ENCODE measurements at places on chromosomes 1 and 21.
A peak's percentile ranks its signal among the peaks of the same experiment; 100 is the strongest.

- no peak for DNase-seq
Observed at GRCh38 chr1:44803312-44804095, 3.3 kb downstream of the PLK3 start.

GRCh38 chr21:33750017-33750416, 107.7 kb downstream of the ITSN1 start:
- no peak for DNase-seq

DNA sequence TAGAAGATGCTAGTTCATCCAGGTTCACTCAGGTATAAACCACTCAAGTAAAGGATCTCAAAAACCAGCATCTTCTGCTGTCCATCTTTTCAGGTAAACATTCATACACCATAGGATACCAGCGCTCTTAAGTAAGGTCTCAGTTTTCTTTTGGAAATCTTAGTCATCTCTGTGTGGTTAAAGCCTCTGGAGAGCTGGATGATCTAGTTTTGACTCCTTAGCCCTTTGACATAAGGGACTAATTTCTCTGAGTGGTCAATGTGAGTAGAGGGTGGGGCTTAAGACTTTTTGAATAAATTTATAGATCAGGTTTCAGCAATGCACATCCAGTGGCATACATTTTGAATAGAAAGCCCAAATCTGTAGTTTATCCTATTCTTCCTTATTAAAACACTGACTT, 92.3 kb downstream of the CTH start:
- DNase-seq, result no peak

- no peak for DNase-seq
Observed at GRCh38 chr1:31980835-31981455, 32.7 kb upstream of the KHDRBS1 start.

GRCh38 chr1:8395433-8395866, 77.5 kb downstream of the SLC45A1 start:
- no peak for DNase-seq

DNA sequence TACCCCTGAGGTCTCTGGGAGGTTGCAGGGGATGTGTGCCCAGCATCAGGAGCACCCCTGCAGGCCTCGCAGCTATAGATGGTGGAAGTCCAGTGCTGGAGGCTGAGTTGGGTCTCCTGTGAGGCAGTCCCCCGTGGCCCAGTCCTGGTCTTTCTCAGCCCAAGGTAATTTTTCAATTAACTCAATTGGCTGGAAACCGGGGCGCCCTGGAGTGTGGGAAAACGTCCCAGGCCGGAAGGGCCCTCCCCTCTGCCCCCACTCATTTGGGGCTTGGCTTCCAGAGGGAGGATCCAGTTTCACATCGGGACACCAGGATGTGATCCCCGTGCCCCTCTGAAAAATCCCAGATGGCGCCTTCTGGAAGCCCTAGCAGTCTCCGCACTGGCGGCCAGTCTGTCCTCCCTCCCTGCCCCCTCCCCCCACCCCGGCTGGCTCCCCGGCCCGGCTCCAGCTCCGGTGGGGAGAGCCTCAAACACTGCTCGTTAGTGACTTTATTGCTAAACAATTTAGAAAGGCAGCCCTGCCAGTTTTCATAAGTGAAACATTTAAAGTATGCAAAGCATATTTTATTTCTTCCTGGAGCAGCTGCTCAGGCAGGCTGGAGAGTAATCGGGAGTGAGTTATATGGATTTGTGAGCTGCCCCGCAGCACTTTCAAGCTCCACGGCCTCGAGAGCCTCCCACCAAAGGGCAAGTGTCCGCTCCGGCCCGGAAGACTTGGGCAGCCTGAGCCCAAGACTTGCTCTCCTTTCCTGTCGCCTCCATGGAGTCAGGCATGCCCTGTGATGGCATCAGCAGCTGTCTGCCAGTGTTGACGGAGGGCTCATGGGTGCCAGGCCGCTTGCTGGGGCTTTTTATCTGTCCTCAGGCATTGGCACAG, 208.2 kb upstream of the TMEM51 start:
- DNase-seq, result no peak

DNA sequence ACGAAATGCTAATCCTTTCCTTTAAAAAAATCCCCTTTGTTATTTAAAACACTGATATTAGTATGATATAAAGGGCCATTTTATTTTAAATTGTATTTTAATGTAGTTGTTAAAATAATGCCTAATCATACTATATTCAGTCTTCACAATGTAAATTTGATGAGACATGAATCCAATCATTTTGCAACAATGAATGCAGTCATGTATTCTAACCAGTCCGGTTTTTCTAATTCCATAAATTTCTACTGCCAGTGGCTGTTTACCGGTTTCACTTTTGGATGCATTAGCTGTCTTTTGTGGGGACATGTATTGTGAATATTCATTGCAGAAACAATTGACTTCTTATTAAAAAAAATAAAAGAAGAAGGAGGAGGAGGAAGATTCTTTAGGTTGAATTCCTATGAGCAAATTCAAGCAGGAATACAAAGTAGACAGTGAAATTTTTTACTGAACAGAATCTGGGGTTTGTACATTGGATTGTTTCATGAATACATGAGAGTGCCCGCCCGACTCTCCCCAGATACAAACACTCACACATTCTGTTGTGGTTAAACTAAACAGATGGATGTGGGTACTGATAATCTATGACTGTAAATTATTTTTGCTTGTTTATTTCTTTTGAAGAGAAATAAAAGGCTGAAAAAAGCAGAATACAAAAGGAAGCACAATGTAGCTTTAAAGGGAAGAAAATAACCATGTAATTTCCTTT, 624.8 kb upstream of the PTBP2 start:
- no peak for DNase-seq

GRCh38 chr1:43220905-43221778, 48.6 kb upstream of the TMEM125 start:
- DNase-seq, result no peak

DNA sequence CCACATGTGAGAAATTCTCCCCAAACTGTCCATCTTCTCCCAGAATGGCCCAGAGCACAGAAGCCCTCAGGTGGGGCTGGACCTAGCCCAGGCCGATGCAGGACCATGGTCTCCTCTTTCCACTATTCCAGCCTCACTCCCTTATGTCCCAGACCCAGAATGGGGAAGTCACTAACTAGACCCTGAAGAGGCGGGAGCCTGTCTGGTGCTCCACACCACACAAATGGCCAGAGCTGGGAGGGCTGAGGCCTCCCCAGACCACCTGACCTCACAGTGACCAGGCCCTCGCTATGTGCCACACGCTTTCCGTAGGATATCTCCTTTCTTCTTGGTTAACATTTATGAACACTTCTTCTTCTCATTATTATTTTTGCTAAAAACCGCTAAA, 54.9 kb upstream of the EDN2 start:
- no peak for DNase-seq

- DNase-seq, result peak; percentile 8
Observed at GRCh38 chr1:171188388-171189266, 3.5 kb downstream of the FMO2 start.

GRCh38 chr21:34597406-34597805, 17.5 kb downstream of the RCAN1 start:
- no peak for DNase-seq

- no peak for DNase-seq
Observed at GRCh38 chr21:45056917-45057560, 17.3 kb upstream of the ADARB1 start.

Data from stimulated activated CD8-positive, alpha-beta memory T cell treated with anti-CD3 and anti-CD28 coated beads, Interleukin-7, amount 100 ng/mL, for 4 hours (primary cell).